ENCODE measurements at places on chromosomes 5 and 9.
A peak's percentile ranks its signal among the peaks of the same experiment; 100 is the strongest.

GRCh38 chr5:106699198-106699597, 971.5 kb downstream of the EFNA5 start:
- no peak for DNase-seq

DNA sequence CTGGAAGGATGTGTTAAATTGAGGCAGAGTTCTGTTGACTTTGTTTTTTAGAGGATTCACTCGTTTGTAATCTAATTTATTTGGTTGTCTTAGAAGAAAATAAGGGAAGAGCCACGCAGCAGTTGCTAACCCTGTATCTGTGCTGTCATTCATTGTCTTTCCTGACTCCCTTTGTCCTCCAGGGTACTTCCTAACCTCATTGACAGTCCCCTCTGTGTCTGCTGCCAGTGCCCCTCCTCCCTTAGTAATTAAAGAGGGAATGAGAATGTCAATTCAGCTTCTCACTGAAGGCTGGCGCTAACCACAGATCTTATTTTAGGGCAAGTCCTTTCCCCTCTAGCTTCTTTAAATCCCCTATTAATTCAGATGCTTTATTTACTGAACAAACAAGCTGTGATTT, 84.0 kb downstream of the MAST4 start:
- no peak for DNase-seq

GRCh38 chr5:157241483-157241882, 24.4 kb upstream of the CYFIP2 start:
- no peak for DNase-seq

DNA sequence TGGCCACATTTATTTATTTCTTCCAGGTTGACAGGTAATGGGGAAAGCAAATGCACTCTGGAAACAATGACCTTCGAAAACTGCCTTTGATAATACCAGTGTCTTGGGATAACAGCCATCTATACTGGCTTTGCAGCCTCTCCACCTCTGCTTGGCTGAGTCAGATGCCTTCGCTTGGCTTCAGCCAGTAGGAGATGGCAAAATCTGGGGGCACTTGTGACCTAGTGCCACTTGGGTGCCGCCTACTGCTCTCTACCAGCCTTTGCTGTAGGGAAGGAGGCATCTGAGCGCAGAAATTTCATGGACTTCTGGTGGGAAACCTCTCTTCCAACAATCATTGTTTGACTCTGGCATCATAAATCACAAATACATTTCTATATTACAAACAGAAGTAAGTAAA, 21.8 kb downstream of the FYB1 start:
- peak; percentile 16 for DNase-seq

GRCh38 chr9:37293664-37294524, 128.6 kb upstream of the GRHPR start:
- no peak for DNase-seq

DNA sequence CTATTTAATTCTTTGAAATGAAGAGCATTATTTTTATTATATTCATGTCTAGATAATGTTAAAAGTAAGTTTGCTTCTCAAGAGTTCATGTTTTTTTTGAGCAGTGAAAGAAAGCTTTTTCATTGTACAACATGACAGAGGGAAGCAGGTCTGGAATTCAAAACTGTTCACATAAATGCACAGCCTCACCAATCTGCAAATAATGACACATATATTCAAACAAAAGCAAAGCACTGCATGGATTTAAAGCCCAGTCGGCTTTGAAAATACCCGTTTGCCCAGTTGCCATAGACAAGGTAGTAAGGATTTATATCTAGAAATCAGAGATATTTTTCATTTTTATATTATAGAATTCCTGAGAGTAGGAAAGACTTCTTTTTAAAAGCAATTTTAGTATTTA, 201.8 kb downstream of the CD180 start:
- no peak for DNase-seq

- DNase-seq = no peak
Measured at GRCh38 chr9:87703636-87704276, 22.2 kb upstream of the CTSL start.

DNA sequence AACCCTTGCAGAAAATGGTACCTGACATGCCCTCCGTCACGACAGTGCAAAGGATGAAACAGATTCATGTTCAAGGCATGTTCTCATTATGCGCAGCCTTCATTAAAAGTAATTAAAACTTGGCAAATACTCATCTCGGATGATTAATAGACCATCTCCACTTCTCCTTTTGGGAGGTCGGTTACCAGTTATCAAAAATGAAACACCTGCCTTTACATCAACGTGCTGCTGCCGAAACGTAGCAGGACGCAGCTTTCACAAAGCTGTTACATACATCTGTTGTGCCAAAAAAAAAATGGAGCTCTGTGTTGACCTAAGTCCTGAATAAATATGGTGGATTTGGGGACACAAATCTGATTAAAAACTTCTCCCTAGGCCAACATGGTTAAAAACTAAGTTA, 75.7 kb downstream of the PTCH1 start:
- no peak for DNase-seq

- DNase-seq = no peak
Measured at GRCh38 chr5:41071975-41072374, 833 bp upstream of the MROH2B start.

DNA sequence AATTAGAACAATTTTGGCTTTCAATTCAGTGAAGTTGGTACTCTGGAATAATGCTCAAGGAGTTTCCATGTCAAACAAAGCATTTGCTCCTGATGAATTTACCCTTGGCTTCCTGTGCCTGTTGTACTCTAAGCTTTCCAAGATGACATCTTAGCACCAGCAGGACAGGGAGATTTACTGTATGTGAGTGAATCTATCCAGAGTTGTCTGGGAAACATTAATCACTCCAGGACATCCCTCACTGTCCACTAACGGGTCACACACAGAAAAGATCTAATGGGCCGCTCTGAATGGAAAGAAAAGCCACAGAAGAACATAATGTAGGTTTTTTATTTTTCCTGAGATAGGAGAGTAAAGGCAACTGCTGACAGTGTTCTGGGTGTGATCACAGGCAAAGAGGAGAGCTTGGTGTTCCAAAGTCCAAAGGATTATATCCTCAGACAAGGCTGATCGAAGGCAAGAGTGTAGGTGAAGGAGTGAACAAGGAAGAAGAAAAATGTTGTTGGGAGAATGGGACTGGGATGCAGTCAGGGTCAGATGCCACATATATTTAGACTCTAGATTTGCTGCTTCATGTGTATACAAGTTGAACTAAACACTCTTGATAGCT, 167.7 kb upstream of the RPS23 start:
- no peak for DNase-seq

DNA sequence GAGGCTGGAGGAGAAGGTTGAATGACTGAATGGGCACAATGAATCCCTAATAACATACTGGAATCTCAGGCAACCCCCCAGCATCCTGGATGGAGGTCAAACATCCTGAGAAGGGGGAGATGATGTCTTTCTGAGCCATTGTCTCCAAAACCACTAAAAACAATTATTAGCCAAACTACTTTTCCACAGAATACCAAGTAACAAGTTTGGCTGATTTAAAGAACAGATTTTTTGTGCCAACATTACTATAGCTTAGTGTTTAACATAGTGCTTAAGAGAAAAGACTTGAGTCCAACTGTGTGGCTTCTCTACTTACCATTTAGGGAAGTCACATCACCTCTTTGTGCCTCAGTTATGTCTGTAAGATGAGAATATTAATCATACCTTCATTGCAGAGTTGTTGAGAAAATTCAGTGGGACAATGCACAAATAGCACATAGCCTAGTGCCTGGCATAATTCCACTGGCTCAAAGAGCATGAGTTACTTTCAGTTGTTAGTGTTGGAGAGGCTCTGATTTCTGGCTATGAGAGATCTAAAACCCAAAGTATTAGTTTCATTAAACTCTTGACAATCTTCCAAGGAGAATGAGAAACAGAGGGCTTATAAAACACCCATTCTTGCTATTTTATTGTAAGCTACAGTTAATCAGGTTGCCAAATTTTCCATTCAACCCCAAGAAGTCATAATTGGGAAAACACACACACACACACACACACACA, 111.3 kb upstream of the NR3C1 start:
- DNase-seq = no peak

DNA sequence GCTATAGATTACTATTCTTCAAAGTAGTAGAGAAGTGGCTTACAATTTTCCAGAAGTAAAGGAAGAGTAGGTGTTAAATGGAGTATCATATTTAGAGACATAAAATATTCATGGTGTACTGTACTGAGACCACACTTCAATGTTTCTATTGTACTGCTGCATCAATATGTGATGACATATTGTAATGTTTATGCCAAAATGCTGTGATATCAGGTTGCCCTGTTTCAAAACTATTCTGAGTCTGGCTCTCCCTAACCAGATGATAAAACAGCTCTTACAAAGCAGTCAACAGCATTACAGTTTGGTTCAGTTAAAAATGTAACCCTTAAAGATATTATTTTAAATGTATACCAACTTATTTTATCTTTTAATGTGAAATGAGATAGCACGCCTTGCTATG, 30.8 kb upstream of the ACOT12 start:
- no peak for DNase-seq

DNA sequence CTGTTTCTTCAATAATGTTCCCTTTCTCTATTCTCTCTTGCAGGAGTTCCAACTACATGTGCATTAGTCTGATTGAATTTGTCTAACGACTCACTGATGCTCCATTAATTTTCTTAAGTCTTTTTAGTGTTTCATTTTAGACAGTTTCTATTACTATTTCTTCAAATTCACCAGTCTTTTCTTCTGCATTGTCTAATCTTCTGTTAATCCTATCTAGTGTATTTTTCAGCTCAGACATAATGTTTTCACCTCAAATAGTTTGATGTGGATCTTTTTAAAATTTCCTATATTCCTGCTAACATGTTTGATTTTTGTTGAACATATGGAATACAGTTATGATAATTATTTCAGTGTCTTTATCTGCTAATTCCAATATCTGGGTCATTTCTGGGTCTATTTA, 21.7 kb upstream of the BICD2 start:
- DNase-seq = no peak

GRCh38 chr5:32586276-32586599, 881 bp downstream of the SUB1 start:
- no peak for DNase-seq

DNA sequence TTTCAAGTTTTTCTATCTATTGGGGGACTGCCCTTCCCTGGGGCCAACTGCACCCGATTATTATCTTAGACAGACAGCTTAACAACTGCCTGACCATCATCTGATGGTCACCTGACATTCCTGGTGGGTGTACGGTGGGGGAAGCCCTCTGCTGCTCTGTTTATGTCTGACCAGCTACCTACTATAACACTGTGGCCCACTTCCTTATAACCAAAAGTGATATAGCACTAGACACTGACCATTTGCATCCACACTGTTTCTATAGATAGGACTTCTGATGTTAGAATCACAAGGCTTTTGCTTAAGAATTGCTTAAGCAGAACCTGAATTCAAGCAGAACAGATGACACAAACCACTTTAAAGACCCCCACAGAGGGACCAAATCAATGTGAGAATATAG, 110.5 kb upstream of the RAI14 start:
- DNase-seq = no peak

- no peak for DNase-seq
Measured at GRCh38 chr5:113723021-113723420, 209.5 kb downstream of the YTHDC2 start.

- no peak for DNase-seq
Measured at GRCh38 chr5:136235321-136235720, 42.4 kb upstream of the SMIM32 start.

- DNase-seq = no peak
Measured at GRCh38 chr9:101445353-101446029, 9.9 kb upstream of the ALDOB start.

DNA sequence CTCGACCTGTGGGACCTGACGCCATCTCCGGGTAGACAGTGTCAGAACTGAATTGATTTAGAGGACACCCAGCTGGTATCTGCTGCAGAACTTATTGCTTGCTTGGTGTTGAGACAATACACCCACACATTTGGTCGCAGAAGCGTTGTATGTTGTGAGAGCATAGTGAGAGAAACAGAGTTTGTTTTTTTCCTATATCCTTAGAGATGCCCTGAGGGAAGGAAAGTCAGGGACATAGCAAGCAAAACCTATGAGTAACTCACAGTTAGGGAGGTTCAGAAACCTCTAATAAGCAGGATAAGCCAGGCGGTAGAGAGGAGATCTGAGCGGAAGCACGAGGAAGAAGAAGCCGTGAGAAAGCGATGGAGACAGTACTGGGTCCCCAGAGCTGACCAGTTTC, 59.8 kb downstream of the PTCD2 start:
- DNase-seq = no peak

DNA sequence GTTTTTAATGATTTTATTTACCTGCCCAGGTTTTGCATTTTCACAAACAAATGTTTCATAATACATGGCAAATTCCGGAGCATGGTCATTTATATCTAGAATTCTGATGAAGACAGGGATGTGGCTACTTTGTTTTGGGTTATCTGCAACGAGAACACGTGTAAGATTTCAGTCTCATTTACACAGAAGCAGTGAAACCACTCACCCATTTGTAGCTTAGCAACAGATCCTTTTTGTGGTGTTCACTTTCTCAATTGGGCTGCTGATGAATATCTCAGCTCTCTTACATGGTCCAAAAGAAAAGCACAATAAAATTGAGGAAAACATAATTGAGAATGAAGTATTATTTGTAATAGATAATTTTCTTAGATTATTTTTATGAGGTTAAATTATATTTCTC, 148.6 kb downstream of the CDH9 start:
- no peak for DNase-seq

DNA sequence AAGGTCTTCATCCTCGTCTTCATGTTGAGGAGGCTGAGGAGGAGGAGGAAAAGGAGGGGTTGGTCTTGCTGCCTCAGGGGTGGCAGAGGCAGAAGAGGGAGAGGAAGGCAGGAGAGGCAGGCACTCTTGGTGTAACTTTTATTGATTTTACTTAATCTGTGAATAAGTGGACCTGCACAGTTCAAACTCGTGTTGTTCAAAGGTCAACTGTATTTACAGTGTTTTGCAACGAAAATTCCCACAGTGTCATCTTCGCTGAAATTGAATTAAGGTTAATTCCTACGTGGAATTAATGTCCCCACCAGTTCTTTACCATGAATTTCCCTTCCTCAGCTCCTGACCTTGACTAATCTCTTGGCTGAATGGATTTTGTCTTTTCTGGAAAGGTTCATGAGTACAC, 21.2 kb upstream of the ENHO start:
- no peak for DNase-seq

DNA sequence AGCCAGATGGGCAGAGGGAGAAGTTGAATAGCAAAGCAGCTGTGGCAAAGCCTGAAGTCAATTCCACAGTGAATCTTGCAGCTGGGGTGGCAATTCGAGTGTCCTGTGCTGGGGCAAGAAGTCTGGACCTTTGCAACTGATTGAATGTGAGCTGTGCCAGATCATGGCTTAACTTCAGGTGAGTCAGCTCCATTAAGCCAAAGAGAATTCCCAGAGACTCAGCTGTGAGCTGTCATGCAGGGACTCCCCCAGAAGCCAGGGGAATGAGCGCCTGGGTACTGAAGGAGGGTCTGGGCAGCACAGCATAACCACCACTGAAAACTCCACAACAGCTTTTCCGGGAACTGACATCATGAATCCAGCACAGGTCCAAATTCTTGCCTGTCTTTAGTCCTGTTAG, 153.5 kb upstream of the TRPC7 start:
- no peak for DNase-seq

- DNase-seq = no peak
Measured at GRCh38 chr5:10537624-10538023, 26.2 kb upstream of the ANKRD33B start.

- no peak for DNase-seq
Measured at GRCh38 chr5:111792471-111793058, 35.6 kb upstream of the NREP start.

- DNase-seq = no peak
Measured at GRCh38 chr9:108156270-108156998, 666.9 kb upstream of the KLF4 start.

Measured in activated CD4-positive, CD25-positive, alpha-beta regulatory T cell (primary cell).